Hair follicle dermal papilla cell (primary cell): ENCODE measurements at places on chromosomes 7 and 10. TPM values are rescaled to one million over a fixed set of nuclear protein-coding genes. Genes with fewer than 3 reads are reported as not detected.

Gene FRAT1
- total RNA-seq = 1.9 and 2.3 TPM in 2 replicates

Gene RBP3
- not detected in 2 replicates for total RNA-seq

Gene AFAP1L2
- total RNA-seq = 0.49 and 1.8 TPM in 2 replicates

Gene PROSER2
- total RNA-seq = 0.65 TPM in 1 of 2 replicates, not detected in the other

Gene DGKI
- 2.3 and 3.5 TPM in 2 replicates for total RNA-seq

Gene SLC16A9
- total RNA-seq = under 0.01 TPM in 1 of 2 replicates, not detected in the other

Gene OR9A2
- total RNA-seq = not detected in 2 replicates

Gene RASA4B
- 1.7 and 6.5 TPM in 2 replicates for total RNA-seq

Gene RAMP3
- total RNA-seq = 0.24 TPM in 1 of 2 replicates, not detected in the other

Gene ANKRD61
- total RNA-seq = 0.16 TPM in 1 of 2 replicates, not detected in the other

Gene CRYGN
- total RNA-seq = 0.16 and 0.61 TPM in 2 replicates

Gene TMEM229A
- not detected in 2 replicates for total RNA-seq

Gene SAMD9L
- 26.8 and 39.3 TPM in 2 replicates for total RNA-seq

Gene AKR1C2
- 36.7 and 46.4 TPM in 2 replicates for total RNA-seq

Gene CYP2C19
- total RNA-seq = not detected in 2 replicates

Gene COPS6
- total RNA-seq = 32.3 and 42.3 TPM in 2 replicates

Gene CASTOR2
- total RNA-seq = 34.7 and 34.9 TPM in 2 replicates

Gene CCDC3
- 0.36 and 1.5 TPM in 2 replicates for total RNA-seq

Gene EIF4EBP2
- total RNA-seq = 58.5 and 63.9 TPM in 2 replicates

Gene SPDYE8
- total RNA-seq = not detected in 2 replicates
